ENCODE measurements at places on chromosomes 12 and 14. TPM values are rescaled to one million over a fixed set of nuclear protein-coding genes. Genes with fewer than 3 reads are reported as not detected.

- DNase-seq: no peak
Observed at GRCh38 chr14:85306024-85306423, 223.9 kb upstream of the FLRT2 start.

DNA sequence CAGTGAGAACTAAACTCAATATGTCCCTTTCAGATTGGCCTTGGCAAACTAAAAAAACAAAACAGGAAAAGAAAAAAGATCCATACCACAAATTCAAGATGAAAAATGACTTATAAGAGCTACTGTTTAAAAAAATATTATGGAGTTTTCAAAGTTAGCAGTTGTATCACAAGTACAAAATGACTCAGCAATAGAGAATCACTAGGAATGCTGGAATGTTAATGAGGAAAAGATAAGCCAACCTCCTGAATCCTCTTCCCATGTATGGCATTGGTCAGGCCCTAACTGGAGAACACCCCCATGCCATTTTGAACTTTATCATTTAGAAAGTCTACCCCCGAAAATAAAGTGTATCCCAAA, 62.2 kb downstream of the PPP1R36 start:
- peak; percentile 78 for DNase-seq

- no peak for DNase-seq
Observed at GRCh38 chr12:66288121-66288520, 14.2 kb upstream of the HELB start.

The MMP19 gene
- 19.7 TPM for total RNA-seq

The GLT1D1 gene
- total RNA-seq: not detected

The CHST11 gene
- total RNA-seq: 3.3 TPM
